ENCODE measurements at places on chromosomes 16 and 17. TPM values are rescaled to one million over a fixed set of nuclear protein-coding genes. Genes with fewer than 3 reads are reported as not detected.

The MYL11 gene
- total RNA-seq: not detected

The KRTAP4-3 gene
- total RNA-seq: not detected

The RHBDL1 gene
- 1.5 TPM for total RNA-seq

The CCDC200 gene
- not detected for total RNA-seq

The SDR42E1 gene
- not detected for total RNA-seq

The TMEM98 gene
- total RNA-seq: 144 TPM

The DNAAF1 gene
- total RNA-seq: not detected

The TPSAB1 gene
- not detected for total RNA-seq

The CLEC19A gene
- total RNA-seq: not detected

The C17orf107 gene
- 4.3 TPM for total RNA-seq
